H7 (cell line): ENCODE measurements at places on chromosomes 13 and 19.
A peak's percentile ranks its signal among the peaks of the same experiment; 100 is the strongest.

DNA sequence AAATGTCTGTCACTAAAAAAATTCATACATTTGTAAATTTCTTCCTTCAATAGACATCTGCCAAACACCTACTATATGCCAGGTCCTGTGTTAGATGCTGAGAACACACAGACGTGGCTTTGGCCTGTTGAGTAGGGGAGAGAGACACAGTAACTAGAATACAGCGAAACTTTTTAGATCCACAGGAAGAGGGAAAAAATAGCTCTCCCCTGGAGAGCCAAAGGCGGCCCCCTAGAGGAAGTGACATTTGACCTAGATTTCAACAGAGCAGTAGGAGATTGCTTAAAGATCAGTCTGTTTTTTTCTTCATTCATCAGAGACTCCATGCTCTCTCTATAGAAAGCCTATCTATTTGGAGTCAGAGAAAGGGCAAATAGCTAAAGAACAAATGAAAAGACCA lies 11.3 kb downstream of the LCP1 start:
- DNase-seq, result peak; percentile 31

DNA sequence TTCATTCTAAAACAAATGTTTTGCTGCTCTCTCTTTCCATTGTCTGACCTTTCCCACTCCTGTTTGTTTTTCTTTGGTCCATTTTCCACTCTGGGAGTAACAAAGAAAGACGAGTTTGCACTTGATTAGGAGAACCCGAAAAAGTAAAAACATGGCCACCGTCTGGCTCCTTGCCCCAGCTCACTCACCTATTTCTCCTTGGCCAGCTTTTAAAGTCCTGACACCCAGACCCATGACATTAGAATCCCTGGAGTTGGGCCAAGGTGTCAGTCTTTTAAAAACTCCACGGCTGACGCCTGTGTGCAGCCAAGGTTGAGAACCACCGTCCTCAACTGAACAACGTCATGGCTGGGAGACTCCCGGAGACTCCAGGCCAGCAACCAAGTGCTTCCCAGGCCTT lies 63.6 kb upstream of the FLT1 start:
- DNase-seq, result no peak

DNA sequence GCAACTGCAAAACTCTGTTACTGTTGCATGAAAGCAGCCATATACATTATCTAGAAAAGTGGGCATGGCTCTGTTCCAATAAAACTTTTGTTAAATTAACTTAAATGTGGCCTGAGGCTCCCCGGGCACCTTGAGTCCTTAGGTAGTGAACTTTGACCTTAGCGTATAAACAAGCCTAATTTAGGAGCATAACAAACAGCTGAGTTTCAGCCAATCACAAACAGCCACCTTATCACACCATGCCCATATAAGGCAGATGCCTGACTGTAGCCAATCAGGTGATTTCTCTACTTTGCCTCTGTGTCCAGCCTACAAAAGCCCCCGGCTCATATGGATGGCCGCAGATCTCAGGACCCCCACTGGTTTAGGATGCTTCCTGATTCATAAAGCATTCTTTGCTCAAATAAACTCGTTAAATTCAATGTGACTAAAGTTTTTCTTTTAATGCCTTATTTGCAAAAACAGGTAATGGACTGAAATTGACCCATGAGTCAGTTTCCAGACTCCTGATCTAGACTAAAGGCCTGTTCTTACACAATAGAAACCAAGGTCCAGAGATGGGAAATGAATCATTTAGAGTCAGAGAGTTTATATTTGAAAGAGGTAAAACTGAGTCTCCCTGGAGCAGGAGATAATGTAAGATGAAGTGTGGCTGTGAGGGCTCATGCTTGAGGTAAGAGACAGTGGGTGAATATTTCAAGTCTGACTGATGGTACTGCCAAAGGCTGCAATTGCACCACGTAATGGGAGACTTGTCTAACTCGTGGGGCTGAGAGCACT lies 130.2 kb downstream of the FGF9 start:
- DNase-seq, result no peak

GRCh38 chr19:46764817-46765291 lies 18.6 kb upstream of the STRN4 start:
- DNase-seq, result peak; percentile 13

GRCh38 chr13:101429733-101430132 lies 13.4 kb upstream of the NALCN start:
- no peak for DNase-seq

- DNase-seq, result no peak
These were observed 142.4 kb downstream of the URI1 start for GRCh38 chr19:30084390-30084819.

DNA sequence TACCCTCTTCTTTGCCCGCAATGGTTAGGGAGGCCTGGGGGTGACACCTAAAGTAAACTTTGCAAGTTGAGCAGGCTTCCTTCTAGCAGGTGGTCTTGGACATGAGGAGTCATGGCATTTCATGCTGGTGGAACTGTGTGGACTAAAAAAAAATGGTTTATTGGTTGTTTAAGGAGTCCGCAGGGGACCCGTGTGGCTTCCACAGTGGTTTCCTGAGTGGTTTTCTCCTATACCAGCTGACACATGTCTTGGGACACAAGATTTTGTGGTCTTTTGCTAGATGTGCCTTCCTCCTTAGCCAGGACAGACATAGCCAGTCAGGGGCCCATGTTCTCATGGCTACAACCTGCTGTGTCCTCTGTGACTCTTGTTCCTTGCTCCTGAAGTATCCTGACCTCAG lies 1.5 kb downstream of the ZNF543 start:
- no peak for DNase-seq

DNA sequence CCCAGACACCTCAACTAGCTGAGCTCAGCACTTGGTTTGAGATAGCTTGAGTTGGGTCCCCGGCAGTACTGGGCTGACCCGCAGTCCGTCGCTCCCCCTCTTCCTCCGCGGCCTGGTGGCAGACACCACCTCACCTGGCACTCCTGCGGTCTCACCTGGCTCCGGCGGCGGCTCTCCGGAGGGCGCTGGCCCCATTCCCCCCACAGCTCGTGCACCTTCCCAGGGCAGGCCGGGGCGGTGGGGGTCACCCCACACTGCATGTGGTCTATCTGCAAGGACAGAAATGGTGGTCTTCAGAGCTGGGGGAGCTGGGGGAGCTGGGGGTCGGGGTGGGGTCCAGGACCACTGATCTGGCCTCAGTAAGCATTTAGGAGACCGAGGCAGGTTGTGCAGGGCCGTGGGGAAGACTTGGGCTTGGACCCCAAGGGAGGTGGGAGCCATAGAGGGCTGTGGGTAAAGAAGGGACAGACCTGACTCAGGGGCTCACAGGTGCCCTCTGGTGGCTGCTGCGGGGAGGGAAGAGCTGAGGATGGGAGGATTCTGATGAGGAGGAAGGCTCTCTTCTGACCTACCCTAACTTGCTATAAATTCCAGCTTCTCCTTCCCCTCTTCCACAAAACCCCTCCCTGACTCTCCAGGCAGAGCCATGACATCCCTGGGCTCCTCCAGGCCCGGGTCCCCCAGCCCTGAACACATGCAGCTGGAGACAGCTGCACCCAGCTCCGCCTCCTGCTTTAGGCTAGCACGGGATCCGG lies 6.7 kb upstream of the PLIN4 start:
- DNase-seq, result peak; percentile 92

GRCh38 chr19:50514346-50515167 lies 844 bp upstream of the ASPDH start:
- peak; percentile 75 for DNase-seq

DNA sequence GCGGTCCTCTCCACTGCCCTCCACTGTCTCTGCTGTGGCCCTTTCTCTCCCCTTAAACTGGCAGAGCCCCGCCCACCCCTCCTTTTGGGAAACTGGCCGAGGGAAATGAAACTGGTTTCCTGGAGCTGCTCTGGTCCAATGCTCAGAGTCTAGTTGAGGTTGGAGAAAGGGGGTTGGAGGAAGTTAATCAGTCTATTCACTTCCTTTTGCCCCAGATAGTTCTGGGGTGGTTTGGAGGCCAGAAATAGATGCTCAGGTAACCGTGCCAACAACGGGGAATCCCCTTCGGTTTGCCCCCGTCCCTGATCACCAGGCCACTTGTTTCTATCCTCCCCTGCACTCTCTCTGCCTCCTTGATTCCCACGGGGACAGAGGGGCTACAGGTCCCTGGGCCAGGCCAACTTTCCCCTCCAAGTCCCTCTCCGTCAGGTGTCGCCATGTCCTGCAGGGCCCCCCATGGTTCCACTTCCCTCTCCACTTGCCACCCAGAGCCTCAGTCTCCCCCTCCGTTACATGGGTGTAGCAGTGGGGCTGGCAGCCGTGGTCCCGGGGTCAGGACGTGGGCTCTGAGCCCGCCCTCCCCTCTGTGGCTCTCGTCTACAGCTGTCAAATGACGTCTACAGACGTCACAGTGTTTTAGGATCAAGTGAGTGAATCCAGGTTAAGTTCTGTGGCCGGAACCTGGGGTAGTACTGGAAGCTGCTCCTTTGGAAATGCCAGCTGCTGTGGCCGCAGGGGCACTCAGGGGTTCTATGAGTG lies at the start of gene IL4I1:
Gene IL4I1, minus strand, starts transcription at position 25 of the 759 bp plus-strand sequence. CDS start 727 bp downstream, outside the sequence.
- DNase-seq, result peak; percentile 78

DNA sequence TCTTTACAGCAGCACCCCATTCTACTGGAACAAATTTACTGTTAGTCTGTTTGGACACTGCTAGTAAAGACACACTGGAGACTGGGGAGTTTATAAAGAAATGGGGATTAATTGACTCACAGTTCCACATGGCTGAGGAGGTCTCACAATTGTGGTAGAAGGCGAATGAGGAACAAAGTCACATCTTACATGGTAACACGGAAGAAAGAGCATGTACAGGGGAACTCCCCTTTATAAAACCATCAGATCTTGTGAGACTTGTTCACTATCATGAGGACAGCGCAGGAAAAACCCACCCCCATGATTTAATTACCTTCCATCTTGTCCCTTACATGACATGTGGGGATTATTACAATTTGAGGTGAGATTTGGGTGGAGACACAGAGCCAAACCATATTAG lies 1204.2 kb downstream of the SLITRK1 start:
- DNase-seq, result no peak

GRCh38 chr13:47136504-47136941 lies 239.7 kb upstream of the HTR2A start:
- DNase-seq, result no peak

- DNase-seq, result no peak
These were observed 1.7 kb upstream of the USPL1 start for GRCh38 chr13:30615866-30616541.

DNA sequence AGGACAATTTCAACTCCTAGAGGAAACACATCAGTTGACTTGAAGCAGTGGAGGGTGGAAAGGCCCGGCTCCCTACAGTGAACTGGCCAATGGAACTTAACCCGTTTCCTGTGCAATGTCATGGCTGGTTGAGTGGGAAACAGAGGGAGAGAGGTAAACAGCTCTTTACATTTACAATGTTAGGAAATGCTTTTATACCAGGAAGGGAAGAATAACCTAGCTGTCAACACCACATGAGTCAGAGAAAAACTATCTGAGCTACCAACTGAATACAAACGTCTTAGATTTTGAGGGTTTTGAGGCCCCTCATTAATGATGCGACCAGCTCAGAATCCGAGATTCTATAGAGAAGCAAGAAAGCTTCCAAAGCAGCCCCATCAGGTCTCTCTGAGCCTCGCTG lies 36.7 kb downstream of the CARD8 start:
- DNase-seq, result no peak

DNA sequence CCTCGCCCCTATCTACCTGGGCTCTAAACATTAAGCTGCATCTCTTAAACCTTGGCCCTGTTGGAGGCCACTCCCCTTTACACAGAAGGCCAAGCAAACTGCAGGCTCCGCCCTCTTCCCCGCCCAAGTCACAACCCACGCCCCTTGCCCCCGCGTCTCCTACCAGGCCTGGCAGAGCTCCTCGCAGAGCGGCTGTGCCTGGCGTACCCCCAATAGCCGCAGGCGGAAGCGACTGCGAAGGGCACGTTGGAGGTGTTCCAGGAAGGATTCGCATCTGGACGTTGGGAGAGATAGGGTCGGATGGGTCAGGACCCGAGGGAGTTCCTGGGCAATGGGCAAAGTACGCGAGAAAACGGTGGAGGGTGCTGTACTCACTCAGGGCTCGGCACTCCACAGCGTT lies 5.9 kb downstream of the RTBDN start:
- DNase-seq, result peak; percentile 91

DNA sequence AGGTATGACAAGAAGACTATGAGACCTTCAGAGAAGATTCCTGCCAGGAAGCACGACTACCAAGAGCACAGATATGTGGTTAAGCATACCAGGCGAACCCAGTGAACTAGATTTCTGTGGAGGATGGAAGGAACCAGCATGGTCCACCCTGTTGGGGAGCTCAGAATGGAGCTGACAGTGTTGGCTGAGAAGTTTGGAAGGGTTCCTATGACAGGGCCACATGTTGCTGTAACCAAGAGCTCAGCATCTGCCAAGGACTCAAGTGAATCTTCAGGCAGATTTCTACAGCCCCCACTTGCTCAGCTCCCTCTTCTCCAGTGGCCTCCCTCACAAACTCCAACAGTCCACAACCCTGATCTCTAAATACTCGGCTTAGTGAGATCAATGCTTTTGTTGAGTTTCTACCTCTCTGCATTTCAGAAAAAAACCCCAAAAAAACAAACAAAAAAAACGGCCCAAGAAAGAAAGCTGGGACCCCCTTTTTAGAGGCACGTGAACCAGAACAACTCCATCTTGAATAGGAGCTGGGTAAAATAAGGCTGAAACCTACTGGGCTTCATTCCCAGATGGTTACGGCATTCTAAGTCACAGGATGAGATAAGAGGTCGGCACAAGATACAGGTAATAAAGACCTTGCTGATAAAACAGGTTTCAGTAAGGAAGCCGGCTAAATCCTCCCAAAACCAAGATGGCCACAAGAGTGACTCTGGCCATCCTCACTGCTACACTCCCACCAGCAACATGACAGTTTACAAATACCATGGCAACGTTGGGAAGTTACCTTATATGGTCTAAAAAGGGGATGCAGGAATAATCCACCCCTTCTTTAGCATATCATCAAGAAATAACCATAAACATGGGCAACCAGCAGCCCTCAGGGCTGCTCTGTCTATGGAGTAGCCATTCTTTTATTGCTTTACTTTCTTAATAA lies 691.1 kb downstream of the UQCRFS1 start:
- DNase-seq, result no peak

- peak; percentile 75 for DNase-seq
These were observed 627 bp downstream of the GCDH start for GRCh38 chr19:12891553-12892021.

DNA sequence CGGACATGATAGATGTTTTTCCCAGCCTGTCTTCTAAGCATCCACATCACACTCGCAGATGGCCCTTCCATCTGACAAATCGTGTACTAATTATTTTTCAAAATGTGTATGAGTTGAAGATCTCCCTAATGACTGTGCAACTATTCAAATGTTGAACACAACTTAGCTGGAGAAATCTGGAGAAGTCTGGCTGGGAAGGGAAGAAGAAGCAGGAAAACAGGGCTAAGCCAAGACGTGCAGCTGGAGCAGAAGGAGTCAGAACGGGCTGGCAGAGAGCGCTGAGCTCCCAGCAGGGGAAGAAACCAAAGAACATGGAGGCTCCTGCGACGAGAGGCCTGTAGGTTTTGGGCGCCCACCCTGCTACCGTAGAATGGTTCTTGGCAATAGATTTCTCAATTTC lies 13.2 kb upstream of the LATS2 start:
- peak; percentile 33 for DNase-seq

GRCh38 chr13:99766641-99767045 lies 204.9 kb downstream of the ZIC5 start:
- DNase-seq, result peak; percentile 67

GRCh38 chr19:55175117-55175867 lies 4.8 kb downstream of the SYT5 start:
- DNase-seq, result peak; percentile 86

GRCh38 chr13:33348366-33348765 lies 62.8 kb upstream of the STARD13 start:
- DNase-seq, result no peak

- no peak for DNase-seq
These were observed 240.0 kb upstream of the SGCG start for GRCh38 chr13:22940736-22941135.

GRCh38 chr19:35135389-35135909 lies 590 bp upstream of the LGI4 start:
- DNase-seq, result peak; percentile 99
